Smooth muscle cell of bladder (primary cell): ENCODE measurements at places on chromosomes 5 and 9. TPM values are rescaled to one million over a fixed set of nuclear protein-coding genes. Genes with fewer than 3 reads are reported as not detected.

TXNDC8 gene
- total RNA-seq = not detected in 2 replicates

FBP2 gene
- not detected in 2 replicates for total RNA-seq

CRAT gene
- 31.7 and 35.3 TPM in 2 replicates for total RNA-seq

MARCOL gene
- total RNA-seq = 4.0 and 8.3 TPM in 2 replicates

UHRF2 gene
- 39.7 and 46.5 TPM in 2 replicates for total RNA-seq

REEP5 gene
- 39.3 and 54.1 TPM in 2 replicates for total RNA-seq

SOHLH1 gene
- total RNA-seq = not detected in 2 replicates
